ENCODE measurements at places on chromosomes 2 and 18. TPM values are rescaled to one million over a fixed set of nuclear protein-coding genes. Genes with fewer than 3 reads are reported as not detected.

DNA sequence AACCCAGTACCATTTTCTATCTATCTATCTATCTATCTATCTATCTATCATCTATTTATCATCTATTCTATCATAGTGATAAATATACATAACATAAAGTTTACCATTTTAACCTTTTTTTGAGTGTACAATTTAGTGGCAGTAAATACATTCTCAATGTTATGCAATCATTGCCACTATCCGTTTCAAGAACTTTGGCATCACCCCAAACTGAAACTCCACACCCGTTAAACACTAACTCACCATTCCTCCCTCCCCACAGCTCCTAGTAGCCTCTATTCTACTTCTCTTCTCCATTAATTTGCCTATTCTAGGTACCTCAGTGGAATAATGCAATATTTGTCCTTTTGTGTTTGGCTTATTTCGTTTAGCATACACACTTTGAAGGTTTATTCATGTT is 82.5 kb upstream of the KCNE4 start:
- ATAC-seq, result peak; percentile 42

- ATAC-seq, result no peak
Measured at GRCh38 chr2:18262601-18263000, 297.9 kb downstream of the RDH14 start.

DNA sequence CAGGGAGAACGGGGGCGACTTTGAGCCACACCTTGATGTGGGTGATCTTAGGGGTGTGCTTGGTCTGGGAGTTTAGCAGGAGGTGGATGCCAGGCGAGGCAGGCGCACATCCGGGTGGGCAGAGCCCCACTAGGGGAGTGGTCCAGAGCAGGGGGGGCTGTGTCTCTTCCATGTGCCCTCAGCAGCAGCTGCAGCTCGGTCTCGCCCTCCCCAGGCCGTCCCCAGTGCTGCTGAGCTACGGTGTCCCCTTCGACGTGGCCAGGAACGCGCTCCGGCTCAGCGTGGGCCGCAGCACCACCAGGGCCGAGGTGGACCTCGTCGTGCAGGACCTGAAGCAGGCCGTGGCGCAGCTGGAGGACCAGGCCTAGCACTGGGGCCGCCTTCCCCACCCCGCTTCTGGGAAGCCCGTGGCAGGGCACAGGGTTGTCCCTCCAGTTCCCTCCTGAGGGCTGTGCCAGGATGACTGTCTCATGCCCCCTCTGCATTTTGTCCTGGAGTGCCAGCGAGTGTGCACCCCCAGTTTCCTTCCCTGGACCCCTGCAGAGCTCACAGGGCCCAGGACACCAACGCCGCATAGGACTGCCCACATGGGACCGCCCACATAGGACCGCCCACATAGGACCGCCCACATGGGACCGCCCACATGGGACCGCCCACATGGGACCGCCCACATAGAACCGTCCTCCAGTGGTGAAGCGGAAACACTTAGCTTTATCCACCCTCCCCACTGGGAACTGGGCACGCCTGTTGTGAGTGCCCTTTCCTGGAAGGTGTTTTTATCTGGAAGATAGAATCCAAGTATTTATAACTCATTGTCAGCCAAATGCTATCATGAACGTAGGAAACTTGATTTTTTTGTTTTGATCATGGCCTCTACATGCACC is 1.9 kb upstream of the ESPNL start:
- peak; percentile 95 for ATAC-seq

- no peak for ATAC-seq
Measured at GRCh38 chr2:151928380-151928779, 100.2 kb upstream of the ARL5A start.

Gene TYW5
- 9.8 TPM for total RNA-seq

Gene LTBP1
- 5.4 TPM for total RNA-seq
